Right atrium auricular region (tissue), 2 donors: ENCODE measurements at places on chromosomes 3 and 15. TPM values are rescaled to one million over a fixed set of nuclear protein-coding genes. Genes with fewer than 3 reads are reported as not detected.
A peak's percentile ranks its signal among the peaks of the same experiment; 100 is the strongest.

CFAP100 gene
- total RNA-seq, result not detected

SERPINI2 gene
- total RNA-seq, result 2.2 TPM

IL5RA gene
- total RNA-seq, result 0.51 TPM

DNA sequence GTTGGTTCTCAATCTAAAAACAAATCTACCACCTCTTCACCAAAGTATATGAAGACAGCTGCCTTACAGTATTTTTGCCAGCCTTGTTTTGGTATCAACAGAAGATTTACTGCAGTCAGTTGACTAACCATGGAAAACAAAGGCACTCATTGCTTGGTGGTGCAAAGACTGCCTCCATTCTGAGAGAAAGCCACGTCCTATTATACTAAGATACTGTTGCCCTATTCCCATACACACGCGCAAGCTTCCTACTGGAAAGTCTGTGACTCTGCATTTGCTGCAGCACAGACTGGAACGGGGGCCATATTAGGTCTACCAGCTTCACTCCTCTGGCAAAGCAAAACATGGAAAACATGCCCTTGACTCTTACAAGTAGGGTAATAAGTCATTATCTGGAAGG is 18.0 kb downstream of the MTMR10 start:
- H3K27ac ChIP-seq, result no peak overlapping the region
- no peak for DNase-seq
- H3K27me3 ChIP-seq, result no peaks in the 10 kb centered on the region
- no peak overlapping the region for H3K4me3 ChIP-seq
- peaks cover 27% of the 10 kb centered on the region for H3K36me3 ChIP-seq
- peaks cover 8% of the 10 kb centered on the region for H3K4me1 ChIP-seq

- peaks cover 18% of the 10 kb centered on the region for H3K4me1 ChIP-seq
- peak; percentile 68 for DNase-seq
- no peaks in the 10 kb centered on the region for H3K27me3 ChIP-seq
These were observed 28.9 kb downstream of the FBXW12 start for GRCh38 chr3:48400824-48401433.

GRCh38 chr3:20023623-20024405 is 11.8 kb upstream of the PP2D1 start:
- DNase-seq, result no peak
- H3K4me1 ChIP-seq, result no peaks in the 10 kb centered on the region
- no peaks in the 10 kb centered on the region for H3K27me3 ChIP-seq
- H3K36me3 ChIP-seq, result no peaks in the 10 kb centered on the region
- no peak overlapping the region for H3K4me3 ChIP-seq
- H3K27ac ChIP-seq, result peak overlapping the region; percentile 46

DNA sequence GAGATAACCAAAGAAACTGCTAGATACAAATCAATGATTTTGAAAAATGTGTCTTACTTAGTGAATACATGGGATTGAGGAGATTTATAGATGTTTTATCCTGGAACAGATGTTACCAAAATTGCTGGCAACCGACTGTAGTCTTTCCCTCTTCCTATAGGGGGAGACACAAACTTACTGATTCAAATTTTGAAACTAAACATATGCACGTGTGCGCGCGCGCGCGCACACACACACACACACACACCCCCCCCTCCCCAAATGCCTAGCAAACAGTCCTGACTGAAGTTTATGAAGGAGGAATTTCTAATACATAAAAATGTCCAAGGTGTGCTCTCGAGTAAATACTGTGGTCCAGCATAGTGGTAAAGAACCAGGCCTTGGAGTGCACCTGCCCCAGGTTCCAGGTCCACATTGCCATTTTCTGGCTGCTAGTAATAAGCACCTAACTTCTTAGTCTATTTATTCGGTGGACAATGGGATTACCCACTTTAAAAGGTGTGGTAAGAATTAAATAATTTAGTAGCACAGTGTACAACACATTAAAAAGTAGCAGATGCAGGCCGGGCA is 18.5 kb upstream of the C3orf62 start:
- DNase-seq, result no peak
- H3K4me3 ChIP-seq, result no peak overlapping the region
- no peaks in the 10 kb centered on the region for H3K4me1 ChIP-seq
- peaks cover 79% of the 10 kb centered on the region for H3K36me3 ChIP-seq
- no peak overlapping the region for H3K27ac ChIP-seq

GRCh38 chr3:136919799-136920580 is 37.8 kb upstream of the IL20RB start:
- H3K4me3 ChIP-seq, result no peak overlapping the region
- no peaks in the 10 kb centered on the region for H3K4me1 ChIP-seq
- no peaks in the 10 kb centered on the region for H3K36me3 ChIP-seq
- no peaks in the 10 kb centered on the region for H3K27me3 ChIP-seq
- no peak overlapping the region for H3K27ac ChIP-seq
- DNase-seq, result no peak

- no peak overlapping the region for H3K27ac ChIP-seq
- no peaks in the 10 kb centered on the region for H3K36me3 ChIP-seq
- no peak overlapping the region for H3K4me3 ChIP-seq
- H3K4me1 ChIP-seq, result no peaks in the 10 kb centered on the region
- no peak for DNase-seq
These were observed 93.6 kb downstream of the SCN11A start for GRCh38 chr3:38958026-38958720.

HACL1 gene
- total RNA-seq, result 12.3 TPM

GOLGA8T gene
- 0.44 TPM for total RNA-seq

- no peaks in the 10 kb centered on the region for H3K36me3 ChIP-seq
- DNase-seq, result peak; percentile 94
- H3K27me3 ChIP-seq, result no peaks in the 10 kb centered on the region
- H3K4me1 ChIP-seq, result no peaks in the 10 kb centered on the region
- peak overlapping the region; percentile 99 for H3K27ac ChIP-seq
These were observed 3.1 kb downstream of the KAT2B start for GRCh38 chr3:20043396-20043795.

GRCh38 chr3:68560728-68561127 is 371.6 kb downstream of the TAFA4 start:
- no peak overlapping the region for H3K4me3 ChIP-seq
- no peaks in the 10 kb centered on the region for H3K27me3 ChIP-seq
- no peaks in the 10 kb centered on the region for H3K36me3 ChIP-seq
- no peaks in the 10 kb centered on the region for H3K4me1 ChIP-seq
- DNase-seq, result no peak

GOLGA6L7 gene
- total RNA-seq, result not detected

NANOGP8 gene
- total RNA-seq, result not detected

GOLGA6B gene
- total RNA-seq, result not detected

- DNase-seq, result no peak
- no peak overlapping the region for H3K27ac ChIP-seq
- H3K4me3 ChIP-seq, result no peak overlapping the region
- no peaks in the 10 kb centered on the region for H3K27me3 ChIP-seq
- no peaks in the 10 kb centered on the region for H3K4me1 ChIP-seq
These were observed 397.2 kb downstream of the GAP43 start for GRCh38 chr3:116020495-116020894.
